ENCODE measurements at places on chromosomes 4 and X.

GRCh38 chr4:168550064-168550766 lies 53.4 kb downstream of the PALLD start:
- no peak for DNase-seq

GRCh38 chr4:84719115-84719514 lies 136.2 kb downstream of the CDS1 start:
- no peak for DNase-seq

DNA sequence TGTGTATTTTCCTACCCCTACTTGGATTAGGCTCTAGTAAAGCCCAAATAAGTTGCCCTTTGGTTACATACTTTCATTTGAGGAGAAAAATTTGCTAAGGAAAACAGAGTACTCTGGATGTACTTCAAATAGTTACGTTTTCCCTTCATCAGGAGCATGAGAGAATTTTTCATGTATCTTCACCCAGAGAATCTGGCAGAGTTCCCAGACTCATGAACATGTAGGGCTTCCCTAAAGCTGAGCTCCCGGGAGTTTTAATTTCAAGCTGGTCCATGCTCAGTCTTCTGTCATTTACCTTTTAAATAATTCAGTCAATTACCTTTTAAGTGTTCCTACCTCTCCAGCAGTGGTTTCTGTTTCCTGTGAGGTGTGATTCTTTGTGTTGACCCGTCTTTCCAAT lies 367.5 kb upstream of the GRID2 start:
- DNase-seq = no peak

DNA sequence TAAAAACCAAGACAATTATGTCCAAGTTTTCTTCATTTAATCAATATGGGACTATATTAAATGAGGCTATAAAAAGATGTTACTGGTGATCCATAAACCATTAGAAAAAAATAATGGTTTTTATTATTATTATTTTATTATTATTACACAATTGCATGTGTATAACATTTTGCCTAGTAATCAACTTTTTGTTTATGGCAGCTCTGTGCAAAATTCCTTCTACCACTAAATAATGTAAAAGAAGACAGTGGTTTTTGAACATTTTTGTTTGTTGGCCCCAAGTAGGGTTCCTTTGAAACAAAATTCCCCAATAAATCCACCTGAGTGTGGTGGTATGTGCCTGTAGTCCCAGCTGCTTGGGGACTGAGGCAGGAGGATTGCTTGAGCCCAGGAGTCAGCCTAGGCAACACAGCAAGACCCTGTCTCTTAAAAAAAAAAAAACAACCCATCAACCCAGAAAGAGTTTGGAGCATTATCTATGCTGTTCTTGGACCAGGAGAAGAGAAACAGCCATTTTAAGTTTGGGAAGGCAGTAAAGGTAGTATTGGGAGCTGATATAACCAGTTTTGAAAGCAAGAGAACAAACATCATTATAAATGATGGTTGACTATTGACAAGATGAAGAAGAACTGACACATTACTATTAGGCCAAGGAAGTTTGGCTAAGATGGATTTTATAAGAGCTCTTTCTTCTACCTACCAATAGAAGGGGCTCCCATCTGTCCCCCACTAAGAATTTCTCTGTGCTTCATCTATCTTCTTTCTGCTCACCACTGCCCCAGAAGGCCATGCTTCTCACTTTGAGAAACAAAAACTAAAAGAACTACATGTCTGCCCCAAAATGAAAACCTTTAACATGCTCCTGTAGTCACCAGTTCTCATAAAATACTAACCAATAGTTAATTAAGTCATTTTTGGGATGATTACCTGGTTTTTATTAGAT lies 2.2 kb downstream of the TMEM156 start:
- no peak for DNase-seq

DNA sequence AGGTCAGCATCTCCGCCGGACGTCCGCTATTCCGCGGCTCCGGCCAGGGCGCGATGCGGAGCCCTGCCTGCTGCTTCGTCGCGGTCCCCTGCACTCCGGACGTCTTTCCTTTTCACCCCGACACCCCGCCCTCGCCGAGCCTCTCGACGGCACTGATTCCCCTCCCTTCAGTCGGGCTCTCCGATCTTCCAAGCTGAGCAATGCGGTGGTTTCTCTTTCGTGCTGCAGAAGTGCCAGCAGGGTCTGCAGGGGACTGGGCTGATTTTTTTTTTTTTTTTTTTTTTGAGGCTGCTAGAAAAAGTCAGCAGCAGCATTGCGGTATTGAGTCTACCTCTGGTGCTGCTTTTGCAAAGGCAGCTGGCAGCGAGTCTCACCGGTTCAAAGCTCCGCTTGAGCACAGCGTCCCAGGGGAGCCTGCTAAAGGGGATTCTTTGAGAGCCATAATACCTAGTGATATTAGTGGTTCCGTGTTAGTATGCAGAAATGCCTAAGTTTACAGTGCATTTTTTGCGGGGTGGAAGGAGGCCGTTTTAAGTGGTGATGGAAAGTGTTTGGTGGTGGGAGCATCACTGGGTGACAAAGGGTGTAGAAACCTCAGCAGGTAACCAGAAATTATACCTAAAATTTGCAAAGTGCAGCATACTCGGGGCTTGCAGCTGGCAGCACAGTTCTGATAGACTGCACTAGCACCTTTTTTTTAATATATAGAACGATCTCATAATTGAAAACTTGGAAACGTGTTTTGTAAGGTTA lies 969 bp downstream of the STIM2 start:
- DNase-seq = peak; percentile 74

- DNase-seq = no peak
Measured at GRCh38 chr4:92333016-92333415, 29.2 kb downstream of the GRID2 start.

GRCh38 chrX:54980334-54980733 lies 13.7 kb downstream of the PFKFB1 start:
- DNase-seq = no peak

DNA sequence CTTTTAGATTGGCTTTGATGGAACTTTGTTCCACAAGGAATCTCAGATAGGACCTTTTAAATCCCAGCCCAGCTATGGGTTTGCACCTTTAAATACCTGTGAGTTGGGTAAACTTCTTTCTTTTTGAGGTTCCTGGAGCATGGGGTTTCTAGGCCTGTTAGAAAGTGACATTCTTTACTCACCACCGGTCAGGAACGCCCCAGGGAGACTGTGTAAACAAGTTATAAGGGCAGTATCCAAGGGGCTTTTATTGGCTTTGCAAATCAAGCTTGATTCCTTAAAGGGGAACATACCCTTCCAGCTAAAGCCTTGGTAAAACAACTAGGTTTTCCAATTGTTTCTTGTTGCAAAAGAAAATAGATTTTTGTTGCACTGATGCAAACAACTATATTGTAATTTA lies 93.4 kb downstream of the TENT5D start:
- DNase-seq = no peak

GRCh38 chrX:126655061-126655460 lies 102.4 kb upstream of the DCAF12L1 start:
- no peak for DNase-seq

GRCh38 chrX:8237718-8238117 lies 66.7 kb upstream of the VCX2 start:
- DNase-seq = no peak

- no peak for DNase-seq
Measured at GRCh38 chr4:150942539-150942938, 72.5 kb downstream of the LRBA start.

DNA sequence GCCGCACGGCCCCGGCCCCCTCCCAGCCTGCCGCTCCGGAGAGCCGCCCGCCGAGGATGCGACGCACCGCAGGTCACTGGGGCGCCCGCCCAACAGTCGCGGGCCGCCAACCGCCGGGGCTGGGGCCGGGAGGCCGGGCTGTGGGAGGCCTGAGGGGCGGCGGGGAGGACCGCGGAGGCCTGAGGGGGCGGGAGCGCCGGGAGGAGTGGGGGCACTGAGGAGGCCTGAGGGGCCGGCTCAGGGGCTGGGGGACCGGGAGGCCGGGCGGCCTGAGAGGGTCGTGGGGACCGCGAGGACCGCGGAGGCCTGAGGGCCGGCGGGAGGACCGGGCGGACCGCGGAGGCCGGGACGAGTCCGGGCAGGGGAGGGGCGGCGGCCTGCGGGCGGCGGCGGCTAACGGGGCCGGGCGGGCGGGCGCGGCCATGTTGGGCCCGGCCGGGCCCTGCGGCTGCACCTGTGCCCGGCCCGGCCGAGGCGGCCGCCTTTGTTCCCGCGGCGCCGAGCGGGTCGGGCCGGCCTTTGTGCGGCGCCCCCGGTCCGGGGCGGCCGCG lies 353 bp downstream of the NSD2 start:
- no peak for DNase-seq

DNA sequence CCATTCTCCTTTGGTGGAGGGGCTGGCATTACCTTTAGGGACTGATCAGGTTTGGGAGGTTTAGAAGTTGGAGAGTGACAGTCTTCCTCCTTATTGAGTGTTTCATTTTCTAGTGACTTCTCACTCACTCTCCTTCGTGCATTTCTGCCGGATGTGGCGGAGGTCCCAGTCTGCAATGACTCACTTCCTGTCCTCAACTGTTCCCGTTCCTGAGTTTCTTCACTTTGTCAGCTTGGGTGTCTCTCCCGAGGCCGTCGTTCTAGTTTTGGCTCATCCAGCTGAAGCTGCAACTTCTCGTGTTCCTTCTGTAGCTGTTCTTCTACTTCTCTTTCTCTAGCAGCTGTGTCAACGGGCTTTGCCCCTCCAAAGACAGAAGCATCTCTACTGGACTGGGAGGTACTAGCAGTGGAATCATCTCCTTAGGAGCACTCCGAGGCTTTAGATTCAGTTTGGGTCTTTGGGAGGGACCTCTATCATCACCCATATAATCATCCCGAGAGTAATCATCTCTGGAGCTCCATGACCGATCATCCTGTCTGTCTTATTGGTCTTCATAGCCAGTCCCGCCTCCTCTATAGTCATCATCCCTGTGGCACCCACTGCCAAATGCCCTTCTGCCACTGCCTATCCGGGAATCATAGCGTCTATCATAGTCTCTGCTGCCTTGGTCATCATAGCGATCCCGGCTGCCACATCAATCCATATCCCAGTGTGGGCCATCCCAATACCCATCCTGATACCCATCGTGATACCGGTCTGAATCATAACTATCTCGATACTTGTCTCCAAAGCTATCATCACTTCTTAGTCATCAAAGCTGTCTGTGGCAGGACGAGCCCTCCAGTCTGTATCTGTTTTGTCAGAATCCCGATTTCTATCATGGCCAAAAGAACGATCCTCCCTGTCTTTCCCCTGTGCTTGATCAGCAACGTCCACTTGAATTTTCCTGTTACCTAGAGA lies 35.3 kb upstream of the VSIG4 start:
- DNase-seq = peak; percentile 41

- DNase-seq = no peak
Measured at GRCh38 chr4:113950207-113950606, 29.2 kb downstream of the ARSJ start.

DNA sequence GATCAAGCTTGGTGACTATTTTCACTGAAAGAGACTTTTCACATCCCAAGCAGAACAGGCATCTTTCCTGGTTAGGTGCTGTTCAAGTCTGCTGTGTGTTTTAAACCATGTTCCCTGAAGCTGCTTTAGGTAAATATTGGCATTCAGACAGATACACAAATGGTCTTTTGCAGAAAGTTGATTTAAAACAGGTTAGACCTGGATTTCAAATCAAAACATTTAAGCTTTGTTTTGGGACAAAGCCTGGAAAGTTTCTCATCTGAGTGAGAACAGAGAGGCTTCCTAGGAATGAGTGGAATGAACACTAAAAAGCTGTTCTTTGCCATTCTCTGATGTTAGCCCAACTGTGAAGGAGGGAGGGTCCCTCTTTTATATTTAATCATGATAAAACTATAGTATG lies 10.1 kb downstream of the ANXA3 start:
- DNase-seq = no peak

DNA sequence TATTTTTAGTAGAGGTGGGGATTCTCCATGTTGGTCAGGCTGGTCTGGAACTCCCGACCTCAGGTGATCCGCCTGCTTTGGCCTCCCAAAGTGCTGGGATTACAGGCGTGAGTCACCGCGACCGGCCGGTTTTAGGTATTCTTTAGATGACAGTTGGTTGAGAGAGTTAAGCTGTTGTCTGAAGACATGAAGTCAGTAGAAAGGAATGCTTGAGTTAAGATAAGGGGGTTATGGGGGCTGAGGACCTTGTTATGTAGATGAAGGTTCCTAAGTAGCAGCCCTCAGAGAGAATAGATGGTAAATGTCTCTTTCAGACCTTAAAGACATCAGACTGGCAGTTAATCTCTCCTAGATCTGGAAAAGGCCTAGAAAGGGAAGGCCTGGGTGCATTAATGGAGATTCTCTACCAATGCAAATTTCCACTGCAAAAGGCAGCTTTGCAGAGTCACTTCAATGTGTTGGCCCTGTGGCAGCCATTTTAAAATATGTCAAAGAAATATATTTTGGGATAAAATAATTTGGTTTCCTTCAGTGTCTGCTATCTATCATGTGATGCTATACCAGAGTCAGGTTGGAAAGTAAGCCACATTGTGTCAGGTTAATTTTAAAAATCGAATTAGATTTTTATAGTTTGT lies 6.4 kb upstream of the ZNF674 start:
- no peak for DNase-seq

GRCh38 chrX:69093960-69094871 lies 71.0 kb downstream of the PJA1 start:
- DNase-seq = peak; percentile 5

DNA sequence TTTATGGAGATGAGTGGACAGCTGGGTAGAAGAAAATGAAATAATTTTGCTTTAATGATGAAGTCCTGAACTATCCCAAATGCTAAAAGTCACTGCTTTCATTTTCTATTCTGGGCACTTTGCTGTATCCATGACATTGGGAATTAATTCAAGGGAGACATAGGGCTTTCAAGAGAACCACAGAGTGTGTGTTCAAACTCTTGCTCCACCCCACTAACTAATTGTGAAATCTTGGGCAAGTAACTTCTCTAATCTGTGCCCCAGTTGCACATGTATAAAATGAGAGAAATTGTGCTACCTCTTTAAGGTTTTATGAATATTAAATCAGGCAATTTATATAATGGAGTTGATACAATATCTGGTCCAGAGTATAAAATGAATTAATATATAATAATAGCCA lies 1422.0 kb downstream of the ADGRL3 start:
- DNase-seq = no peak

GRCh38 chr4:101157415-101158133 lies 189.8 kb downstream of the PPP3CA start:
- no peak for DNase-seq

DNA sequence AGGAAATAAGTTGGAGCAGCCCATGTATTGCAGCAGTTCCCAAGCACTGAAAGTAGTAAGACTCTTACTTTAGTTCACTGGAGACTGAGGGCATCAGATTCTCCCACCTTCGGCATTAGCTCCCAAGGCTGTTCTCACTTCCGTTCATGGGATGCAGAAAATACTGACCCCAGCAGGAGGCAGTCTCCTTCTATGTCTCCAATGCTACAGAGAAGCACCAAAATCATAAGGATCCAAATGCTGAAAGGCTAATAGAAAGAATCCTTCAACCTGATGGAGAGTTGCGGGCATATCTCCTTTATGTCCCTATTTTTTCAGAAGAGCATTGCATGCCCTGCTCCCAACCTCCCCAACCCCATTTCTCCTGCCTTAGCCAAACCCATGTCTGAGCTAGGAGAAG lies 32.4 kb downstream of the ADH7 start:
- no peak for DNase-seq

- no peak for DNase-seq
Measured at GRCh38 chr4:128980816-128981326, 112.5 kb downstream of the SCLT1 start.

All from activated CD4-positive, alpha-beta T cell treated with anti-CD3 and anti-CD28 coated beads, Interleukin-2, amount 50 U/mL, for 48 hours (primary cell).